Activated naive CD8-positive, alpha-beta T cell treated with anti-CD3 and anti-CD28 coated beads for 36 hours (primary cell): ENCODE measurements at places on chromosomes 7 and 10. TPM values are rescaled to one million over a fixed set of nuclear protein-coding genes. Genes with fewer than 3 reads are reported as not detected.

GRCh38 chr7:134327896-134328295 lies 11.2 kb upstream of the SLC35B4 start:
- peak; percentile 49 for DNase-seq

- DNase-seq = peak; percentile 26
Observed at GRCh38 chr10:317271-317769, 182.1 kb downstream of the ZMYND11 start.

GRCh38 chr10:37379991-37380390 lies 254.6 kb downstream of the ANKRD30A start:
- DNase-seq = no peak

GRCh38 chr10:18066947-18067346 lies 73.3 kb upstream of the CACNB2 start:
- DNase-seq = no peak

- DNase-seq = peak; percentile 56
Observed at GRCh38 chr10:69914398-69915214, 112.9 kb downstream of the COL13A1 start.

DNA sequence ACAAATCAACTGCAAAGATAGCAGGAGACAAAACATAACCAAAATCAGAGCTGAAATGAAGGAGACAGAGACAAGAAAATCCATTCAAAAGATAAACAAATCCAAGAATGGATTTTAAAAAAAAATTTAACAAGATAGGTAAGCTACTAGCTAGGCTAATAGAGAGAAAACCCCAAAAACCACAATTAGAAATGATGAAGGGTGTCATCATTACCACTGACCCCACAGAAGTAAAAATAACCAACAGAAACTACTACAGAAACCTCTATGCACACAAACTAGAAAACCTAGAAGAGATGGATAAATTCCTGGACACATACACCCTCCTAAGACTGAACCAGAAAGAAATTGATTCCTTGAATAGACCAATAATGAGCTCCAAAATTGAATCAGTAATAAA lies 117.6 kb downstream of the DNAJC1 start:
- DNase-seq = no peak

DNA sequence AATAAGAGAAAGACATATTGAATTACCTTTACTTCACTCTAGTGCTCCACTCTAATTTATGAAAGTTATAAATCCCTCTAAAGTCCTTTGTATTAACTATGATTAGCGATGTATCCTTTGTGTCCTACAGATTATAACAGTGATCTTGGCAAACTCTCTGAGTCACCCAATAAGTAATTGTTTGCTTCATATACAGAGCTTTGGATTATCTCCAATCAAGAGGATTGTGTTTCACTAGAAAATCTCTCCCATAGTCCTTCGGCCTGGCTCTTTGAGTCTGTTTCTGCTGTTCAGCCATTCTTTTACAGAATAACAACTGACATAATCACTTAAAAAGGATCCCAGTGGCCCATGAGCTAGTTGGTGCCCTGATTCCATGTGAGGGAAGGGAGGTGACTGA lies 9.5 kb downstream of the LMOD2 start:
- no peak for DNase-seq

- DNase-seq = no peak
Observed at GRCh38 chr7:156386097-156386496, 254.5 kb upstream of the RNF32 start.

NEUROG3 gene
- total RNA-seq = 0.21 TPM

NPVF gene
- total RNA-seq = not detected

C7orf57 gene
- 1.0 TPM for total RNA-seq

DNA sequence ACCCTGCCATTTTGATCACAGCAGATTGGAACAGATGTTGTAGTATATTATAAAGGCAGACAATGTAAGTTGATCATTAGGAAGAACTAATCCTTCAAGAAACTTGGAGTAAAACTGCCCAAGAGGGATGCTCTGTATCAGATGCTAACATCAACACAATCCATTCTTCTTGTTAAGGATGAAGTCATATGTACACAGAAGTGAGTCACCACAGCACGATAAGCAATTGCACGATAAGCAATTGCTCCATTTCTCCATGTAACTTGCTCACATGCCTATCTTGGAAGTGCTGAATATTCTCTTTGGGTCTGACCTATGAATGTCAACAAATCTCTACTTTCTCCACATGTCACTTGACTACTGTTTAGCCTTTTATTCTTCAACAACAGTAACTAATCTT lies 41.5 kb upstream of the DMTF1 start:
- DNase-seq = no peak

APBB1IP gene
- 68.0 TPM for total RNA-seq

GRCh38 chr7:156735851-156736250 lies 95.3 kb downstream of the RNF32 start:
- no peak for DNase-seq

NUTM2D gene
- total RNA-seq = 1.3 TPM

MTURN gene
- total RNA-seq = 2.3 TPM

FAM180A gene
- not detected for total RNA-seq

- DNase-seq = no peak
Observed at GRCh38 chr7:151716323-151716722, 160.6 kb downstream of the PRKAG2 start.

GRCh38 chr7:140595468-140596092 lies 45.0 kb downstream of the DENND2A start:
- no peak for DNase-seq

ATP6V0A4 gene
- not detected for total RNA-seq

- DNase-seq = no peak
Observed at GRCh38 chr7:124784879-124785818, 19.6 kb upstream of the GPR37 start.

DPYSL4 gene
- total RNA-seq = 19.9 TPM

TWIST1 gene
- total RNA-seq = not detected

DNA sequence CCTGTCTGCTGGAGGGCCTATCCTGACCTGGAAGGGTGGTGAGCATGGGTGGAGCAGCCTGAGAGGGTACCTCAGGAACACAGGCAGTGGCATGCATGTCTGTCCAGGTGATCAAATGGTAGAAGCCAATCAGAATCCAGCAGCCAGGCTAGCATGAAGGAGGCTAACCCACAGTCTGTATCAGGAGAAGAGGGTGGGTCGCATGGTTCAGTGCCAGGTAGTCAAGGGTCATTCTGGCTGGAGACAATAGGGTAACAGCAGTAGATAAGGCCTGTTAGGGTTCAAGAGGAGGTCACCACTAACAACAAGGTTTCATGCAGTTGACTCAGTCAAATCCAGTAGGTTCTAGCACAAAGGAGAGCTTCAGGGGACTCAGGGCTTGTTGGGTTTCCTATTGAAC lies 10.4 kb downstream of the ALDH18A1 start:
- no peak for DNase-seq

- peak; percentile 56 for DNase-seq
Observed at GRCh38 chr10:99658622-99659030, 683 bp upstream of the ENTPD7 start.

CPED1 gene
- not detected for total RNA-seq

ICA1 gene
- 0.62 TPM for total RNA-seq

DNA sequence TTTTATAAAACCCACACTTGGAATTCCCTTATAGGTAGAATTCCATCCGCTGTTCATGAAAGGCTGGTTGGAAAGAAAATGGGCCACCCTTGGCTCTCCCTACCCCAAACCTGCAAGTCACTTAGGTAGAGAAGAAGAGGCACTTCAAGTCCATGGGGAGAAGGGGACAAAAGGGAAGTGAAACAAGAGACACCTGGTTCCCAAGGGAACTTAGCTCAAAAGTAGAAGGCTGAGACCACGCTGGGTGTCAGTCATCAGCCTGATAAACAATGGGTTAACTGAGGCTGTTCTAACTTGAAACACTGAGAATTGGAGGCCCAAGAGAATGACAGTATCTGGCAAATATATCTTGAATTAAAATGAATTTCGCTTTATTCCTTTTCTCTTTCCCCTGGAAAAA lies 330.8 kb upstream of the NFE2L3 start:
- DNase-seq = no peak

DNA sequence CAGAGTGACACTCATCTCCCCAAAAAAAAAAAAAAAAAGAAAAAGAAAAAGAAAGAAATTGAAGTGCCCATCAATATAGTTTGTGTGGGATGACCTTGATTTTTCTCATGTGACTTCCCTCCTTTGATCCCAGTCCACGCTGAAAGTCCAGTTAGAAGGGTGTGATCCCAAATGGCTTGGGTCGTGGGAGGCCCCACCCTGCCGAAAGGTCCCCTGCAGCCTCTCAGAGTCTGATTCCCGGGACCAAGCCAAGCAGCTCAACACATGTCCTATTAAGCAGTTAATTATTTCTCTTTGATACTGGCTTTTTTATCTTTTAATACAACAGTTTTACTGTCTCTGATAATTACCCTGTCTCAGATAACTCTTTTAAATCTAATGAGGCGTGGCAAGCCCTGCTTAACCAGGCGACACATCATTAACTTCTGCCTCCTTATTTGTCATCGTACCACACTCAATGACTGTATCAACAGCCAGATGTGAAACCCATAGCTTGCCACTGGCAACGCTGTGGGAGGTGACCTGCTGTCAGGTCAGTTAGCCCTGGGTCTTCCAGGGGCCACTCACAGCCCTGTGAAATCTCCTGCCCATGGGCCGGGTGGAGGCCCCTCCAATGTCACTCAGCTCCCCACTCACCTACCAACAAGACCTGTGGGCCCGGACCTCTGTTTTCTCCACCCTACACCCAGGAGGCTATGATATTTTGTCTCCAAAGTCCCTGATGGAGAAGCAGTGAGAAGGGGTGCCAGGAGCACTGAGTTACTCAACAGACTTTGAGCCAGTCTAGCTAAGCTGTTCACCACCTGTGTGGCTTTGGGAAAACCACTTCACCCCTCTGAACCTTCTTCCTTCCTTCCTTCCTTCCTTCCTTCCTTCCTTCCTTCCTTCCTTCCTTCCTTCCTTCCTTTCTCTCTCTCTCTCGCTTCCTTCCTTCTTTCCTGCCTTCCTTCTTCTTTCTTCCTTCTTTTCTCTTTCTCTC lies 110.0 kb upstream of the SFMBT2 start:
- no peak for DNase-seq

DNA sequence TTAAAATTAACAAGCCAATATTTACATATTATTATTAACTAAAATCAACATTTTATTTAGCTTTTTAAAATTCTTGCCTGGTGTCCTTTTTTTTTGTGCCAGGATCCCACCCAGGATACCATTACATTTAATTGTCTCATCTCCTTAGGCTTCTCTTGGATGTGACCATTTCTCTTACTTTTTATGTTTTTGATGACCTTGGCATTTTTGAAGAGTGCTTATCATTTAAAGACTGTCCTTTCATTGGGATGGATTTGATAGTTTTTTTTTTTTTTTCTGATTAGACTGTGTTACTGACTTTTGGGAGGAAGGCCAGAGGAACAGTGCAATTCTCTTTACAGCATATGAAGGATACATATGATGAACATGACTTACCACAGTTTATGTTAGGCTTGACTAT lies 181.4 kb upstream of the SMIM30 start:
- DNase-seq = no peak

GRCh38 chr7:135375908-135376699 lies 133.8 kb downstream of the CNOT4 start:
- no peak for DNase-seq

MLXIPL gene
- total RNA-seq = not detected

DNA sequence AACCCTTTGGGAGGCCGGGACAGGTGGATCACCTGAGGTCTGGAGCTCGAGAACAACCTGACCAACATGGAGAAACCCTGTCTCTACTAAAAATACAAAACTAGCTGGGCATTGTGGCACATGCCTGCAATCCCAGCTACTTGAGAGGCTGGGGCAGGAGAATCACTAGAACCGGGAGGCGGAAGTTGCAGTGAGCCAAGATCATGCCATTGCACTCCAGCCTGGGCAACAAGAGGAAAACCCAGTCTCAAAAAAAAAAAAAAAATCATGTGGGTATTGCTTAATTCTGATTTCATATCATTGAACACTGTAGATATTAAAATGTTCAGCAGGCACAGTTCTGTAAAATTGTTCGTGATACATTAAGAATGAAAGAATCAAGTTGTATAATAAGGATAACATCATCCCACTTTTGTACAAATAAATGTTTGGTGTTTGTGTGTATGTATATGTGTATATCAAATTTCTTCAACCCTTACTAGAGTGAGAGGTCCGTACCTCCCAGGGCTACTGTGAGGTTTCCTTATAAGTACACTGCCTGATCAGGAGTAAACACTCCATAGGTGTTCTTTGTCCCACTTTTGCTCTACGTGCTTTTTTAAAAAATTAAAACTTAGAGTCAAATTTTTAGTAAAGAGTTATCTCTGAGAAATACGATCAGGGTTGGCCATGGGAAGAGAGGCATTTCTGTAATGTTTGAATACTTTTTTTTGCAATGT lies 31.7 kb downstream of the PLEKHS1 start:
- DNase-seq = no peak

GRCh38 chr10:104872691-104873090 lies 231.6 kb downstream of the SORCS3 start:
- DNase-seq = no peak

GRCh38 chr10:93469454-93469853 lies 12.7 kb downstream of the MYOF start:
- DNase-seq = no peak

LHFPL3 gene
- total RNA-seq = not detected

DNA sequence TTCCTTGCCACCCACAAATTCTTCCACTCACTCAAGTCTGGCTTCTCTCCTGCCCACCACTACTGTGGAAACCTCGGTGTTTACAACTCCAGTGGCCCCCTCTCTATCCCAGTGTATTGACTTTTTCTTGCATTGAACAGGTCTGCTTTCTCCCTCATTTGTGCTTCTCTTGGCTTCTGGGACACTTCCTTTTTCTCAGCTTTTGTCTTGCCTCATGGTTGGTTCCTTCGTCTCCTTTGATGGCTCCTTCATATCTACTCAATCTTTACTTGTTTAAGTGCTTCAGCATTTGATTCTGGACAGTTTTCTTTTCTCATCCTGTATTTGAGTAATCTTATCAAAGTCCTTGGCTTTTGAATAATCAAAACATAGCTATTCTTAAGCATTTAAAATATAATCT lies 35.9 kb upstream of the FAM3C start:
- DNase-seq = no peak

HOXA1 gene
- total RNA-seq = 0.35 TPM

- no peak for DNase-seq
Observed at GRCh38 chr7:87111877-87112276, 40.4 kb upstream of the DMTF1 start.

DNA sequence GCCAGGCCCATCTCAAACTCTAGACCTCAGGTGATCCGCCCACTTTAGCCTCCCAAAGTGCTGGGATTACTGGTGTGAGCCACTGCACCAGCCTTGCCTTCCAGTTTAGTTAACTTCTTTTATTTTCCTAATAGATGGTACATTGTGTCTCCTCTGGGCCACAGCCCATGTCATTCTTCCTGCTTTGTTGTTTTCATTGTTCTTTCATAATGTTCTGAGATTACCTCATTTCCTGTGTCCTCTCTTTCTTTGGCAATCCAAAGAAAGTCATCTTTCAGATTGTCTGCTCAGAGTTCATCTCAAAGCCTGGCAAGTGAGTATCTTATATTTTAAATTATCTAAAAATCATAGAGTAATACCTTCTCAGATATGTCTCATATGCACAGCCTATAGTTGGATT lies at the start of gene OLAH:
Gene OLAH (plus strand): TSS at position 270 of the 400 bp plus-strand sequence. CDS start 3,346 bp downstream, outside the sequence.
- DNase-seq = no peak

- no peak for DNase-seq
Observed at GRCh38 chr10:119233821-119234220, 26.4 kb downstream of the GRK5 start.

- no peak for DNase-seq
Observed at GRCh38 chr7:41121228-41121627, 581.7 kb downstream of the INHBA start.
